ENCODE measurements at places on chromosomes 4 and X. TPM values are rescaled to one million over a fixed set of nuclear protein-coding genes. Genes with fewer than 3 reads are reported as not detected.

CXCL5 gene
- total RNA-seq = not detected

DNA sequence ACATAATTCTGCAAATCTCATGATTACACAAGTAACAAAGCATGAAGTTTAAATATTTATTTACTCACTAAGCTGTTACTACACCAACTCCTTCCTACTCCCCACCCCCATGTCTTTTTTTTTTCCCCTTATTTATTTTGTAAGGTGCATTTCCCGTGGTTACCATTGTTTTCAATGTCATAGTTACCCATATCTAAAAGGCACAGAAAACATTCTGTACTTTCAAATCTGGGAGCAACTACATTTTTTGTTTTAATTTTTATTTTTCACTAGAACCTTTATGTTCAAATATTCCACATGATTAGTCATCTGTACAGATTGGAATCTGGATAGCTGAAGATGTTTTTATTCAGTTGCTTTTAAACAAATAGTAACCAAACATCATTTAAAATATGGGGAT lies 62.8 kb downstream of the PPP3CA start:
- DNase-seq = no peak

F8A2 gene
- total RNA-seq = not detected

DNA sequence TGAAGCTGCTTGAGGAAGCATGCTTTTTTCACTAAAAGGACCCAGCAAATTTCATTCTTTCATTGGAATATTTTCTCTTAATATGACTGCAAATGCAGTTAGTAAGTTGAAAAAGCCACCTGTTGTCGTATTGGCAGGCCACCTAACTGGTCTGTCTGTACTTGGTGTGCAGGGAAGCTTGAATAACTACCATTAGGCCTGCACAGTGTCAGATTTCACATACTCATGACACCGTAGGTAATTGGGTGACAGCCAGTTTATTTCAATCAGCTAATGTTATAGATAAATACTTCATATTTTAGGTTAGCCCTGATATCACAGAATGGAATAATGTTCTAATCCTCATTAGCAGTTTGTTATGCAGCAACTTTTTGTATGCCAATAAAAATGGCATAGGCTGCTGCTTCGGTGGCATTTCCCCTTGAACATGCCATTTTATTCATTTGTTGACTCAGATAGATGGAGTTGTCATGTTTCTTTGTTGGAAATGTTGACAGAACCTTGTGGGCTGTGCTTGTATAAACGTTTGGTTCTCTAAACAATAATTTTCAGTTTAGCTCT lies 173.7 kb downstream of the RPA4 start:
- DNase-seq = no peak

GRCh38 chr4:41866799-41867677 lies 68.2 kb upstream of the TMEM33 start:
- DNase-seq = no peak

PABPC1L2A gene
- not detected for total RNA-seq

WFS1 gene
- 68.1 TPM for total RNA-seq

DNA sequence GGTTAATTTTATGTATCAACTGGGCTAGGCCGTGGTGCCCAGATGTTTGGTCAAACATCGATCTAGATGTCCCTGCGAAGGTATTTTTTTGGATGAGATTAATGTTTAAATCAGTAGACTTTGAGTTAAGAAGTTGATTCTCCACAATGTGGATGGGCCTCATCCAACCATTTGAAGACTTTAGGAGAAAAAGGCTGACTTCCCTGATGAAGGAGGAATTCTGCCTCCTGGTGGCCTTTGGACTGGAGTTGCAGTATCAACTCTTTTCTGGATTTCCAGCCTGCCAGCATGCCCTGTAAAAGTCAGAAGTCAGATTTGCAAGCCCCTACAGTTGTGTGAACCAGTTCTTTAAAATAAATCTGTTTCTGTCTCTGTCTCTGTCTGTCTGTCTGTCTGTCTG lies 91.4 kb downstream of the STK32B start:
- peak; percentile 44 for DNase-seq

DNA sequence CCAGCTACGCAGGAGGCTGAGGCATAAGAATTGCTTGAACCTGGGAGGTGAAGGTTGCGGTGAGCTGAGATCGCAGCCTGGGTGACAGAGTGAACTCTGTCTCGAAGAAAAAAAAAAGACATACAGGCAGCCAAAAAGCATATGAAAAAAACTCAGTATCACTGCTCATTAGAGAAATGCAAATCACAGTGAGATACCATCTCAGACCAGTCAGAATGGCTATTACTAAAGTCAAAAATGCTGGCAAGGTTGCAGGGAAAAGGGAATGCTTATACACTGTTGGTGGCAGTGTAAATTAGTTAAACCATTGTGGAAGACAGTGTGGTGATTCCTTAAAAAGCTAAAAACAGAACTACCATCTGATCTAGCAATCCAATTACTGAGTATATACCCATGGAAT lies 123.1 kb downstream of the CHIC2 start:
- no peak for DNase-seq

ZCCHC13 gene
- total RNA-seq = not detected

RAB33A gene
- 1.9 TPM for total RNA-seq

DNA sequence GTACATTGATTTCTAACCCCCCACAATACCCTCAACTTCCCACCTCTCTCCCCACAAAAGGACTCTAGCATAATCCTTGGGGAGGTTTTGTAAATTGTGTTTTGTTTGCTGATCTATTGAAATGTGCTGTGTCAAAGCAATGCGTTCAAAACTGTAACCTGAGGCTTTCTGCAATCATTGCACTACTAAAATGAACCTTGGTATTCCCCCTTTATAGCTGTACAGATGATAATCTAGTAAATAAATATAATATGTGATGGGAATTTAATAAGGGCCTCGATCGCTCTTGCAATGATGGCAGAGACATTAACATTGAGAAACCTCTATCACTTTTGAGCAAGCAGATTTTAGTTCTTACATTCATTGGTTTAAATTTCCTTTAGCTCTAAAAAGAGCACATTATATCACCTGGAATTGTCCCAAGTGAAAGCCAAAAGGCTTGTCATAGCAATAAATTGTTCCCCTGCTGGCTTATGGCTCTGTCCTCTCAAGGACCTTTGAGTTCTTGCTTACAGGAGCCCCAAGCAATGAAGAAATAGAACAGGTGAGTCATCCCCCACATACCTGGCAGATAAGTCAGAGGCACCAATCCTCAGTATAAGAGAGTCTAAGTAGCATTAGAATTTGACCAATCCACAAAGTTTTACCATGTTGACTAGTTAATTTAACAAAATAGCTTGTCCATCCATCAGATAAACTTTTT lies 18.4 kb upstream of the ACE2 start:
- no peak for DNase-seq

DNA sequence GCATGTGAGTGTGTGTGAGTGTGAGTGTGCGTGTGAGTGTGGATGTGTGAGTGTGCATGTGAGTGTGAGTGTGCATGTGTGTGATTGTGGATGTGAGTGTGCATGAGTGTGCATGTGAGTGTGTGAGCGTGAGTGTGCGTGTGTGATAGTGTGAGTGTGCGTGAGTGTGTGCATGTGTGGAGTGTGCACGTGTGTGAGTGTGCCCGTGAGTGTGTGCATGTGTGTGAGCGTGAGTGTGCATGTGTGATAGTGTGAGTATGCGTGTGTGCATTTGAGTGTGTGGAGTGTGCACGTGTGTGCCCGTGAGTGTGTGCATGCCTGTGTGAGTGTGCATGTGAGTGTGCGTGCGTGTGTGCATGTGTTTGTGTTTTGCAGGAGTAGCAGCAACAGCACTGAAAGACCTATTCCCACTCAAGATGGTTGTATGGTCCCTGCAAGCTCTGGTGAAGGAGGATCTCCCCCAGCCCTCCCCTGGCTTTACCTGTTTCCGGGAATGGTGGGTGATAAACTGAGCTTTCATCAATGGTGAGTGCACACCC lies 30.7 kb upstream of the HELT start:
- DNase-seq = no peak

DNA sequence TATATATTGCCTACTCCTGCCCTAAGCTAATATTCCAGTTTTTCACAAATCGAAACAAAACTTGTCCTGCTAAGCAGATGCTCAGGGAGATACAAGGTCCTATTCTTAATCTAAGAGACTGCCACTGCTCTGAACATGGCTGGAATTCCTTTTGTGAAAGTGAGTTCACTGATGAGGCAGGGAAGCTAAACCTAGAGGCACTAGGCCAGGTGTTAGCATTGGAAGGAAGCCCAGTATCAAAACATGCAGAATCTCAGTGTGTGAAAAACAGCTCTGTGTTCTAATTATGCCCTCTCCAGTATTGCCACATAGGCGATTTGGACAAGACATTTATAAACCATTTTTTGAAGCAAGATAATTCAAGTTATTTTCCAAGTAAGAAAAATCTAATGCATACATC lies 47.6 kb downstream of the ABCG2 start:
- DNase-seq = no peak

GRCh38 chrX:17919896-17920446 lies 58.9 kb upstream of the RAI2 start:
- DNase-seq = no peak

ANK2 gene
- total RNA-seq = 31.4 TPM

Measured in ureter (tissue), 1 donor.